ENCODE measurements at places on chromosomes 1 and 21. TPM values are rescaled to one million over a fixed set of nuclear protein-coding genes. Genes with fewer than 3 reads are reported as not detected.

The TTLL10 gene
- not detected for total RNA-seq

The VTCN1 gene
- not detected for total RNA-seq

The TDRD5 gene
- total RNA-seq, result not detected

The VASH2 gene
- 0.53 TPM for total RNA-seq

The SERTAD4 gene
- 1.6 TPM for total RNA-seq

The SLC25A33 gene
- total RNA-seq, result 6.2 TPM

The MROH9 gene
- total RNA-seq, result not detected

The MMEL1 gene
- total RNA-seq, result 0.15 TPM

The PYCR2 gene
- 40.5 TPM for total RNA-seq

The AQP10 gene
- total RNA-seq, result not detected

The FAM72C gene
- total RNA-seq, result 1.4 TPM

The CRB1 gene
- 0.15 TPM for total RNA-seq

The CDK18 gene
- 9.7 TPM for total RNA-seq

The PPP1R12B gene
- 8.1 TPM for total RNA-seq

The CD53 gene
- total RNA-seq, result not detected

The CZIB gene
- 45.8 TPM for total RNA-seq

The CHI3L2 gene
- total RNA-seq, result not detected

The TTC4 gene
- 23.9 TPM for total RNA-seq

The ANGPTL1 gene
- total RNA-seq, result not detected

The S100A5 gene
- not detected for total RNA-seq

The KIF14 gene
- total RNA-seq, result 3.6 TPM

The IGSF9 gene
- total RNA-seq, result 0.05 TPM

The EPS8L3 gene
- total RNA-seq, result not detected

The C1orf105 gene
- total RNA-seq, result not detected

The RHOU gene
- 1.2 TPM for total RNA-seq

The CELA3B gene
- not detected for total RNA-seq

The CHIA gene
- not detected for total RNA-seq

The EFCAB7 gene
- 2.4 TPM for total RNA-seq

The SV2A gene
- 2.6 TPM for total RNA-seq

The TBX19 gene
- total RNA-seq, result 1.1 TPM

The ELAVL4 gene
- not detected for total RNA-seq

The TMEM81 gene
- 2.3 TPM for total RNA-seq

The GJB3 gene
- 0.35 TPM for total RNA-seq
